ENCODE measurements at places on chromosomes 5 and 9.

GRCh38 chr5:148856424-148856823 is 30.0 kb downstream of the ADRB2 start:
- ATAC-seq = no peak

DNA sequence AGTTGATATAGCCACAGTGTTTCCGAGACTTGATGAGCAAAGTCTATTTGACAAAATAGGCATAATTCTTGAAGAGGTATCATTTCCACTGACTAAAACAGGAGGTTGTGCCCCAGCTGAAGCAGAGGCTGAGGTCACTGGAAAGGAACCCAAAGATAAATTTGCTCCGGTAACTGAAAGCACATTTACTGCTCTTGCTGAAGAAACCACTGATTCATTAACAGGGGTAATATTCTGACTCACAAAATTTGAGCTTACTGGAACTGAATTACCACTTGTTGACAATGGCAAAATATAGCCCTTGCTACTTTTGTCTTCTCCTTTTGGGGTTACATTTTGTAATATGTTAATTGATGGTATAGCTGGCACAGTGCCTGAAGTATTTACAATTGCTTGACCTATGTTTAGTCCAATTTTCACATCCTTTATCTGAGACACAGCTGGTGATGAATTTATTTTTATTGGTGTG is 30.2 kb downstream of the MLANA start:
- ATAC-seq = peak; percentile 68

GRCh38 chr9:109708451-109708945 is 71.5 kb upstream of the PALM2AKAP2 start:
- no peak for ATAC-seq

- no peak for ATAC-seq
Measured at GRCh38 chr9:36543916-36544315, 28.8 kb upstream of the MELK start.

GRCh38 chr5:170691657-170692056 is 91.9 kb upstream of the GABRP start:
- ATAC-seq = no peak

- ATAC-seq = no peak
Measured at GRCh38 chr9:84189904-84190303, 150.7 kb downstream of the SLC28A3 start.

DNA sequence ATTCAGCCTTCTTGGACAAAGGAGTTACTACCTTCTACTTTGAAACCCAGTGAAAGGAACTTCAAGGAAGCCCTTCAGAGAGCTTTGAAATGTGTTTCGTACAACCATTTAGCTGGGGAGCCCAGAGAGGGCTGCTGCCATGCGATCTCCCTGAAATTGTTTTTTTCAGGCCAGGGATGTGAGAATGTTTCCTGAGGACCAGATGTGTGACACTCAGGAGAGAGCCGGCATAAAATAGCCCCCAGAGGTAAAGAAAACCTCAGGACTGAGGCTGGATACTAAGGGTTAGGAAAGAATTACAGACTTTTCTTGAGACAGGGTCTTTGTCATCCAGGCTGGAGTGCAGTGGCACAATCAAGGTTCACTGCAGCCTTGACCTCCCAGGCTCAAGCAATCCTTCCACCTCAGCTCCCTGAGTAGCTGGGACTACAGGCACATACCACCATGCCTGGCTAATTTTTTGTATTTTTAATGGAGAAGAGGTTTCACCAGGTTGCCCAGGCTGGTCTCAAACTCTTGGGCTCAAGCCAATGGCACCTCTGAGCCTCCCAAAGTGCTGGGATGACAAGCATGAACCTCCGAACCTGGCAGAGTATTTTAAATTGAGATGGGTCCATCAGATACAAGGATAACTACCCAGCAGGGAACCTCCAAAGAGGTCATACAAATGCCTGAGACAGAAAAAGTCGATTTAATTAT is 8.4 kb downstream of the RPL37 start:
- ATAC-seq = no peak

DNA sequence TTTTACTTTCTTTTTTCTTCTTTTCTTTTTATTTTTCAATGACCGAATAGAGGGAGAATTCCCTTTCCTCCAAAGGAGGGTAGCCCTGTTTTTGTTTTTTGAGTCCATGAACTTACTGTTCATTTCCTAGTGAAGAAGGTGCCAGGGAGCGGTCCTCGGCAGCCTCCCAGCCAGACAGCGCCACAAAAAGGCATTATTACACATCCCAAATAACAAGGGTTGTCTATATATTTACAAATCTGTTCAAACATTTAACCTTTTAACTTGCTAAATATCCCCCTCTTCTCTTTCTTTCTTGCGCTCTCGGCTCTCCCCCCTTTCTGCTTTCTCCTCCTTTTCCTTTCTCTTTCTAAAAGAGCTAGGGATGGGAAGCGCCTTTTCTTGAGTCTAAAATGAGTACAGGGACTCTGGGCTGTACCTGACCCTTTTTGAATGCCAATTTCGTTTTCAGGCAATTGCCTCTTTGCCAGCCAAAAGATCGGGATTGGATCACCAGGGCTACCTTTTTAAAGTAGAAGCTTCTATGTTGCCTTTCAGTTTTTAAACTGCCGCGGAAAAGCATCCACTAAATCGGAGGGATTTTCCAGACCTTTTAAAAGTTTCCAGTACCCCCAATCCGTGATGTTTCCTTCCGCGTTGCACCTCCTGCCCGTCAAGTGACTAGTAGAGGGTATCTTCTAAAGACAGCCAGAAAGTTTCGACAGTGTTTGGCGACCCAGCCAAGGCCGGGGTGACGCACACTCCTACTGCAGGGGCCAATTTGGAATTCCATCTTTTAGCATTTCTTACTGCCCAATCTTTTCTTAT is 125.6 kb downstream of the TMEM161B start:
- ATAC-seq = no peak

GRCh38 chr9:36450110-36450732 is 50.2 kb upstream of the RNF38 start:
- ATAC-seq = no peak

GRCh38 chr5:172299916-172300439 is 16.4 kb upstream of the UBTD2 start:
- no peak for ATAC-seq

GRCh38 chr9:107218829-107219485 is 64.1 kb upstream of the RAD23B start:
- ATAC-seq = peak; percentile 33

DNA sequence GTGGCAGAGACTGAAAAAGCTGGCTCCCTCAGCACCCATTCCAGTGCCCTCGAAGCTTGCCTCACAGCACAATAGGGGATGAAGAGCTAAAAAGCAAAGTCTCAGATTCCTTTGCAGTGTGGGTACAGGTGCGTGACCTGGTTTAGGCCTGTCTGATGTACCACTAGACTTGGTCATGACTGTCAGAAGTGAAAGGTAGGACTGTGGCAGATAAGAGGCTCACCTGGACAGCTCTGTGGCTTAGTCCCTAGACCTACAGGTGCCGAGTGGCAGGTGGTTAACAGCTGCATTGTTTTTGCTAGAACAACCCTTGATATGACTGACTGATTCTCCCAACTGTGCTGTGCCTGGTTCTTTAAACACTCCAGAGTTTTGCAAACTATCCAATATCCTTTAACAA is 14.7 kb upstream of the SFXN1 start:
- no peak for ATAC-seq

DNA sequence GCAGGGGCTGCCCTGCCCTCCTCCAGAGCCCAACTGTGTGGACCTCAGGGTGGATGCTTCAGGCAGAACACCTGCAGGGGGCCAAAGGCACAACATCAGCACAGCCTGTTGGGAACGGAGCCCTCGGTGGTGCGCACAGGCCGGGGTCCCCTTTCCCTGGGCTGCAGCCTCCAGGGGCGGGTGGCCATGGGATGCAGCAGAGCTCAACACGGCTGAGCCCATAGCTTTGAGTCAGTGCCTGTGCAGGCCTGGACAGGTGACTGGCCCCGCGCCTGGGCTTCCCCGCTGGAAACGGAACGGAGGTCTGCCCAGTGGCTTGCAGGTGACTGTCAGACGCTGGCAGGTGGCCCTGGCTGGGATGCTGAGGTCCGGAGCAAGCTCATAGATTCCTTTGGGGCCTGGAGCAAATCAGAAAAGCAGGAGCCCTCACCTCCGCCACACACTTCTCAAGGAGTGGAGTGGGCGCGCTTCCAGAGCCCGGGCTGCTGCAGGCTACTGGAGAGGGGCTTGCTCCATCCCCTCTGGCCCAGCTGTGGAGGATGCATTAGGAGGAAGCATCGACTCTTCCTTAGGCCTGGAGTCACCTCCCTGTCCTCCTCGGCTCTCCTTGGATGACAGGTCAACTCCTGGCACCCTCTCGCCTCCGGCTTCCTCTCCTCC is 69.8 kb upstream of the RNU6ATAC start:
- ATAC-seq = no peak

DNA sequence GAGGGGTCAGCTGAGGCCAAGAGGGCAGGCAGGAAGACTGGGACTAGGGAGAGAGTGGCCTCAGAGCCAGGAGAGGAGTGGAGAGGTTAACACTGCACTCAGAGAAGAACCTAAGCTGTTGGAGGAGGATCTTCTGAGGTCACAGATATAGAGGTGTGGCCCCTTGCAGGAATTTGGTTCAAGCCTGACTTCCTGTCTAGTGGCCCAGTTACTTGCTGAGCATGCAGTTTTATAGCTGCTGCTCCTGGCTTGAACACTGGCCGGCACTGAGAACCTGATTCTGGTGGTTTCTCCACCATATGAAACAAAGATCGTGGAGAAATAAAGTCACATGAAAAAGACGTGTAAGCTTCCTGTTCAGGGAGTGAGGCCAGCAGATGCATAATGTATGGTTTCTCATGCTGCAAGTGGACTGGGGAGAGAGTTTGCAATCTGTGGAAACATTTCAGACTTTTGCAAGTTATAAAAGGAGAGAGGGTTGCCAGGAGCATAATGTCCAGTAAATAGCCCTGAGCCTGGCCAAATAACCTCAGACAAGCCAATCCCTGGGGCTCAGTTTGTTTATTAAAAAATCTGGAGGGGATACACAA is 82.6 kb downstream of the GALNT10 start:
- no peak for ATAC-seq

DNA sequence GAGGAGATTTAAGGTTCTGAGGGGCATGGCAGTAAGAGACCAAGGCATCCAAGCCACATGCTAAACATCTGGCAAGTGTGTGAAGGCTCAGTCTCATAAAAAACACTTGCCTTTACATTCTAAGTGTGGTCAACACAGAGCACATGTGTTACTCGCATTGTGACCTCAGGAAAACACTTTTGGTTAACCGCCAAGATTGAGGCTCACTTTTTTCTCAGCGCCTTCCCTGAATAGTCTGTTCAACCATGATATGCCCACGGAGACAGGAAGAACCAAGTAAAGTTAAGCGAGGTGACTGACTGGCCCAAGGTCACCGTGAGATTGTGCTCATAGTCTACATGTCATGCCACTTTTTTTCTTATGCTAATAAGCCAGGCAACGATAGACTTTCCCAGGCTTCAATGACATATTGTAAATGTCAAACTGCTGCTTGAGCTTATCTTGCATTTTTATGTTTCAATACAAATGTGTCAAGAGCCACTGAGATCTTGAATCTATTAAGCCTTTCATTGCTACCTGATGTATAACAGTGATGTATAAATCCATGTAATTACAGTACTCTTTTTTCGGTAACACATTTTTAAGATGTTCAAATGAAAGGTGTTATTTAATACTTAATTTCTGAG is 21.1 kb upstream of the IL9 start:
- ATAC-seq = no peak

- ATAC-seq = no peak
Measured at GRCh38 chr5:161863259-161863658, 15.3 kb downstream of the GABRA1 start.

DNA sequence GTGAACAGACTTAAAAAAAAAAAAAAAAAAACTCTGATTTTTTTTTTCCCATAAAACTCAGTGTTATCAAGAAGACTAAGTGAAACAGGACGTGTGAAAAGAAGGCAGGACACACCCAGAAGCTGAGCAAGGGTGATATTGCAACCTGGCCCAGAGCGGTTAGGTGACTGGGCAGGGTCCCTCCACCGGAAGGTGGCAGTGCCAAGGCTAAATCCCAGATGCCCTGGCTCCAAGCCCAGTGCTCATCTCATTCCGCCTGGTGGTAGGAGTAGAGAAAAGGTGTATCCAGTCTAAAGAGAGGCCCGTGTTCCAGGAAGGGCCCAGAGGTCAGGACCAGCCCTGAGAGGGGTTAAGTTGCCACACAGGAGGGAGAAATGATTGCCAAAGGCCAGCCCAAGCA is 51.5 kb upstream of the SAP30L start:
- no peak for ATAC-seq

GRCh38 chr5:41831155-41831554 is 39.1 kb downstream of the OXCT1 start:
- no peak for ATAC-seq

DNA sequence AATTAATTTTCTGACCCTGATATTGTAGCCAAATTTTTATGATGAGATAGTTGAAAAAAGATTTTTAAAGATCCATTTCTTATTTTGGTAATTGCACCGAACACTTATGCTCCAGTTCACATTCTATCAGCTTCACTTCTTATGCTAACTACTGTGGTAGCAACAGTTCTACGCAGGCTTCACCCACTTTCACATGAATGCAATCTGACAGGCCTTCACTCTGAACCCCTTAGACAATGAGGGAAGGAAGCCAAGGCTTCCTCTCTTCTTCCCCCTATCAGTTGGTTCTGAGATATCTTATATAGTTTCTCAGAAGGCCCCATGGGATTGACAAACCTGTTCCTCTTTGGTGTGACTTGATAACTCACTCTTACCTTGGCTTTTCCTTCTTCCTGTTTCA is 185.8 kb downstream of the CETN3 start:
- ATAC-seq = no peak

DNA sequence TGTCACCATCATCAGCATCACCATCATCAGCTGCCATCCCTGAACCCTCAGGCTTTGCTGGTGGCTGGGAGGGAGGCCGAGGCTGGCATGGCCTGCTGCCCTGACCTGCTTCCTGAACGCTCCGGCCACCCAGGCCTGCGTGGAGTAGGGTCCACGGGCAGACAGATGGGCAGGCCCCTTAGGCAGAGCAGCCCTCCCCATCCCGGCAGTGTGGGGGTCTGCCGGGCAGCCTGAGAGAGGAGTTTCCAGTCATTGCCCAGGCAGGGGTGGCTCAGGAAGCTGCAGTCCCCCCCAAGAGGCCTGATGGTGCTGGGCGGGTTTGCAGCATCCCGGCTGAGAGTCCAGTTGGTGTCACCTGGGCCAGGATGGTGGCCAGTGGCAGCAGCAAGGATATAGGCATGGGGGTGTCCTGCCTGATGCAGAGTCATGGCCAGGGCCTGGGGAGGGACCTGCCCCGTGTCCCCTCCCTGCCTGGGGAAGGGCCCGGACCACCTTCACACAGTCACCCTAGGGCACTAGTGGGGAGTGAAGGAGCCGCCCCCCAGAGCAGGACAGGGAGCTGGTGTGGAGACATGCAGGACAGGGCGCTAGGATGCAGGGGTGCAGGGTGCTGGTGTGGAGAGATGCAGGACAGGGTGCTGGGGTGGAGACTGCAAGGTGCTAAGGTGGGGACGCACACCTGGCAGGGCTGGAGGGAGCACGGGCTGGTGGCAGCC is 7.7 kb upstream of the EGFL7 start:
- ATAC-seq = no peak

GRCh38 chr9:34430843-34431437 is 27.4 kb downstream of the FAM219A start:
- ATAC-seq = no peak

DNA sequence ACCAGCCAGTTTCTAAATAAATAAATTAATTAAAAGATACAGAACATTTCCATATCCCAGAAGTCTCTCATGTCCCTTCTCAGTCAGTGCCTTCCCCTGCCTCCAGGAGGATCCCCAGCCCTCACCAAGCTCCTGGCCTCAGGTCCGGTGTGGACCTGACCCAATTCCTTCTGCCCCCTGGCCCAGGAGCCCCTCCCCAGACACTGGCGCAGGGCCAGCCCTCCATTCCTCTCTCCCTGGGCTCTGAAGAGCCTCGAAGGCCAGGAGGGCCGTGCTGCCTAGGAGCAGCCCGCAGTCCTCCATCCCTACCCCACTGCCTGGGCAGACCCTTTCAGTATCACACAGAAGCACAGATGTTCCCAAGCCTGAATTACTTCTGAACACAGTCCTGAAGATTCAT is 61.8 kb upstream of the BARHL1 start:
- ATAC-seq = no peak

Data from activated CD4-positive, CD25-positive, alpha-beta regulatory T cell treated with anti-CD3 and anti-CD28 coated beads, Interleukin-2, amount 50 U/mL, for 24 hours (primary cell).